ENCODE measurements at places on chromosomes 5 and 9.

GRCh38 chr5:128665747-128666355 lies 127.8 kb upstream of the FBN2 start:
- DNase-seq = no peak

DNA sequence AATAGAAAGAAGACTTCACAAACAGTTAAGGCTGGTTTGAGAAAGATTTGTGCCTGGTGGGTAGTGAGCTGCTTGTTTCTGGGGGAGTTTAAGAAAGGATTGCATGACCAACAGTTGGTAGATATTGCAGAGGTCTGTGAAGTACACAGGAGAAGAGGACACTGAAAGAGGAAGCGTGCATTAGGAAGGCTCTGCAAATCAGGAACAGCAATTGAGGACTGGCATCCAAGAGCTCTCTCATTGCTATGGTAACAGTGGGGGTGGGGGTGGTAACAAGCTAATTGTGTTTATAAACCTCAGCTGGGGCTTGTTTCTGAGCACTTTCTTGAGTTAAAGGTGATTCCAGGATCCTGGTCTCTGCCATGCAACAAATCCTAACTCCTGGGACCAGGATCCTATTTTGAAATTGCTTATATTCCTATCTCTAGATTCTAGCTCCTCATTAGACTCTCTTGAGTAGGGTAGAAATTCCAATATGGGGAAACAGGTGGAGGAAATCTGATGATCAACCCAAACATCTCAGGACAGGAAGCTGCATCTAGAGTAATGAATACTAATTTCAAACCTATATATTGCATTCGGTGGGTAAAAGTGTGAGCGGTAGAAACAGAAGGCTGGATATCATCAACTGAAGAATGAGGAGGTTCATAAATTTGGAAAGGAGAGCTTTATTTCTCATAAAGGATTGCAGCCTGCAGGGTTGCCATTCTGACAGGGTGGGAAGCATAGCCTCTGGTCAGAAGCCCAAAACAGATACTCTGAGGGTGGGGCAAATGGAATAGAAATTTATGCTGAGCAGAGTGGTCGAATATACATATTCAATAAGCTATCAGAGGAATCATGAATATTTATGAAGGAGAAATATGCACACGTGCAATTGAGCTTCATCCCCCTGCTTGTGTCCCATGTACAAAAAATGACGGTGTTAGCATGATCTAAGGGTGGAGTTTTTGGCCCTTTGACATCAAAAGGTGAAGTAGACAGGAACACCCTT lies 79.4 kb downstream of the PTTG1 start:
- no peak for DNase-seq

DNA sequence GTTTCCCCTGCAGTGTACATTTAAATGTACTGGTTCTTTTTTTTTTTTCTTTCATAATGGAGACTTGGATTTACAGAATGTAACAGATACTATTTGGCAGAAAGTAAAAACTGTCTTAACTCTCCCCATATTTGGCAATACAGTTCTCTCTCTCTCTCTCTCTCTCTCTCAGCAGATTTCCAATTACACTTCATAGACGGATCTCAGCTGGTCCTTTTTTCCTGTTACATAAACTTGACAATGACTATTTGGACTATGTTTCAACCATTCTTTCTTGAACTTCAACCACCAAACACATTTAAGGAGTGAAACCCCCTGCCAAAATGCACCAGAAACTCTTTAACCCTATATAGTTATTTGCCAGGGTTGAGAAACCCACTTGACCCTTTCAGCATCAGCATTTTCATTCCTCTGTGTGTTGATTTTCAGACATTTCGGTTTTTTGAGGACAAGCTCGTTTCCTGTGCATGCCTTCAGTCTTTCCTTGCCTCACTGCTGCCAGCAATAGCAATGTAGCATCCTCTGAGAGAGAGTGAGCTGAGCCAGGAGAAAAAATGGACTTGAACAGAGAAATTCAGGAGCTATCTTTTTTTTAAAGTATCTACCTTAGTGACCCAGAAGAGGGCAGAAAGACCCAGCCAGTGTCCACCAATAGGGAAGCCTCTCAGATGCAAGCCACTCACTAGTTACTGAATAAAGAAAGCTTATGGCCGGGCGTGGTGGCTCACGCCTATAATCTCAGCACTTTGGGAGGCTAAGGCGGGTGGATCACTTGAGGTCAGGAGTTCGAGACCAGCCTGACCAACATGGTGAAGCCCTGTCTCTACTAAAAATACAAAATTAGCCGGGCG lies 26.0 kb upstream of the GNA14 start:
- no peak for DNase-seq

DNA sequence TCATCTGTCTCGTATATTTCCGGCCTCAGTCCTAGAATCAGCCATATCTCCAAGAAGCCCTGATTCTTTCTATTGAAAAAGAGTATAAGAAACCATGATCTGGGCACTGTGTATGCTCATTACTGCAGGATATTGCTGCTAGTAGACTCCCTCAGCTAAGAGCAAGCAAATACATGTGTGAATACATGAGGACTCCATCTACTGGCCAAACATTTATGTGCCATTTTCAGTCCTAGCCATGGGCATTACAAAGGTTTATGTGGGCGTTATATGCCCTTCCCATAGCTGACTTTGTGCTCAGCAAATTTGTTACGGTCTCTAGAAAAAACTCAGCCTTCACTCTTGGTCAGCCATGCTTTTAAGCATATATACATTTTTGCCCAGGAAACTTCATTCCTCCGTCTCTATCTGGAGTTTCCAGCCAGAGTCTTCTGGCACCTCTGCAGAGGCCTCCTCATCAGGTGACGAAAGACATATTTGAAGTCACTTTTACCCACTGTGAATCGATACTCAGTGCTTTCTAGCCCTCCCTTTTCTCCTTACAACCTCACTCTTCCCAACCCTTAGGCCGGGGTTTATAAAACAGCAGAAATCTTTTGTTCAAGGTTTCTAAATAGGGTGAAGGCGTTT lies 1495.6 kb upstream of the CDH6 start:
- DNase-seq = no peak

- DNase-seq = no peak
These were observed 114.2 kb upstream of the CACNA1B start for GRCh38 chr9:137763271-137763955.

- DNase-seq = no peak
These were observed 56.0 kb upstream of the HMHB1 start for GRCh38 chr5:143755966-143756365.

DNA sequence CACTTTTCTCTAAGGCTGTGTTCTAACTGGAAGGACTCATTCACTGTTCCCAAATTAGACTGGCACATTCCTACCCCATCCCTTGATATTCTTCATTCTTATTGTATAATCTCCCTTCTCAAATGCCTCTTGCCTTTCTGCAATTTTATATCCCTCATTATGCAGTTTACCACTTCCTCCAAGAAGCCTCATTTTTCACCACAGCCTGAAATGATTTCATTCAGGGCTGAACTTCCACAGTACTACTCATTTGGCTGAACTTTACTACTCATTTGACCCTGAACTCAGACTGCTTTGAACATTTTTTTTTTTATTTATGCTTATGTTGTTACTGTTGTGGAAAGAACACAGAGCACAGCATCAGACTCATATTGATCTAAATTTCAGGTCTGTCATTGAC lies 32.7 kb downstream of the GRIA1 start:
- DNase-seq = no peak

DNA sequence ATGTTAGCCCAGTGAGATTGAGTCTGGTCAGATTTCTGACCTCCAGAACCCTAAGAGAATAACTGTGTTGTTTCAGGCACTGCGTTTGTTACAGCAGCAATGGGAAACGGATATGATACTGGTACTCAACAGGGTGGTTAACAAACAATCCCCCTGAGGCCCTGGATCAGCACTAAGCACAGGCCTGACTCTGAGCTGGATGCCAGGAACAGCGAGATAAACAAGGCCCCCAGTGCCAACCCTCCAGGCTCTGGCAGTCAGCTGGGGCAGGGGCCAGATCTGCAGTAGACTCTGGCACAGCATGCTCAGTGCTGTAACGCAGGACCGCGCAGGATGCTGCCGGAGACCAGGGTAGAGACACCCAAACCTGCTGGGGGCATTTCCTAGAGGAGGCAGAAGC lies 22.1 kb downstream of the CPLX2 start:
- DNase-seq = no peak

- no peak for DNase-seq
These were observed 21.1 kb downstream of the ZDHHC11B start for GRCh38 chr5:763397-763796.

GRCh38 chr5:170077526-170077925 lies 28.2 kb upstream of the FOXI1 start:
- DNase-seq = no peak

DNA sequence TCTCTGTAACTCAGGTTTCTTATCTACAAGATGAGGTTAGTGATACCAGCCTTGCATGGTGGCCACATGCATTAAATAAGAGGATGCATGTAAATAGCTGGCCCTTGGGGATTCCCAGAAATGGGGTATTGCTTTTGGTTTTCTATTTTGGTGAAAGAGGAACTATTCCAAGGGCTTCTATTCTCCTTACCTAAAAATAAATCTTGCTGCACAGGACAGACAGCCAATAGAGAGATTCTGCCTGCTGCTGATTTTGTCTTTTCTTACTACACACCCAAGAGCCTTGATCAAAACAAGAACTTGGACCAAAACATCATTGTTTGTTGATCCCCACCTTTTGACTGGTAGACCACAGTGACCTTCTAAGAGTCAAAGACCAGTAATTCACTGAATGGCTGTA lies 161.8 kb downstream of the PJA2 start:
- DNase-seq = no peak

DNA sequence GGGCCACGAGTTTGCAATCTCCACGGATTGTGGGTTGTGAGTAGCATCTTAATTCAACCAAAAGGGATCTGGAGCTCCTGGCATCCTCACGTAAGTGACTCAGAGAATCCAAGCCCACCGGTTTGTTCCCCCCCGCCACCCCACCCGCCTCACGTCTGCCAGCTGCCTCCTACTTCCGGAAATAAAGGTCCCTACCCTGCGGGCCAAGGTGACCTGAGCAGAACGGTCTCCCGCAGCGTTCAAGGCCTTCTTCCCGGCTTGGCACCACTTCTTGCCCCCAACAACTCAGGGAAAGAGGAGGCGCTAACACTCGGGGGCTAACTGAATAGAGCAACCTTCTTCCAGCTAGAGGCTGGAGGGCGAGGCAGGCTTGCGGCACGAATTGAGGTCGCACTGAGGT lies 8.8 kb upstream of the GPRIN1 start:
- DNase-seq = no peak

DNA sequence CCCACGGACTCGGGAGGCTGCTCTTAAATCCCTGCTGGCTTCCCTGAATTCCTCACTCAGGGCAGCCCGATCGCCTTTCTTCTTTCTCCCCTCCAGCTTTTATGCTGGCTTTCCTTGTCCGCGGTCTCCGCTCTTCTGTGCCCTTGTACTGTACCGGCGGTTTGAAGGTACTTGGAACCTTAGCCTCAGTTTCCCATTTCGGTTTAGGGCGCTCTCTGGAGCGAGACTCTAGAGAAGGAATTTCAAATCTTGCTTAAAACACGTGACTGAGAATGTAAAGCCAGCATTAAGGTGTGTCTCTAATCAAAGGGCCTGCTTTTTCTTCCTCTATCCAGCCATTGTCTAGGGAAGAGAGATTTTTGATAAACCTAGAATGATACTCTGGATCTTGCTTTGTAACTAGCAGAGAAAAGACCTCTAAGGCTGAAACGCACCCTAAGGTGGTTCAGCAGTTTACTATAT lies 650 bp downstream of the GPR107 start:
- no peak for DNase-seq

- DNase-seq = no peak
These were observed 107.5 kb downstream of the NDFIP1 start for GRCh38 chr5:142215915-142216681.

All from stimulated activated CD8-positive, alpha-beta memory T cell treated with anti-CD3 and anti-CD28 coated beads, Interleukin-7, amount 100 ng/mL, for 1 hour (primary cell).